Retina (tissue), 1 donor: ENCODE measurements at places on chromosomes 6 and 20.

DNA sequence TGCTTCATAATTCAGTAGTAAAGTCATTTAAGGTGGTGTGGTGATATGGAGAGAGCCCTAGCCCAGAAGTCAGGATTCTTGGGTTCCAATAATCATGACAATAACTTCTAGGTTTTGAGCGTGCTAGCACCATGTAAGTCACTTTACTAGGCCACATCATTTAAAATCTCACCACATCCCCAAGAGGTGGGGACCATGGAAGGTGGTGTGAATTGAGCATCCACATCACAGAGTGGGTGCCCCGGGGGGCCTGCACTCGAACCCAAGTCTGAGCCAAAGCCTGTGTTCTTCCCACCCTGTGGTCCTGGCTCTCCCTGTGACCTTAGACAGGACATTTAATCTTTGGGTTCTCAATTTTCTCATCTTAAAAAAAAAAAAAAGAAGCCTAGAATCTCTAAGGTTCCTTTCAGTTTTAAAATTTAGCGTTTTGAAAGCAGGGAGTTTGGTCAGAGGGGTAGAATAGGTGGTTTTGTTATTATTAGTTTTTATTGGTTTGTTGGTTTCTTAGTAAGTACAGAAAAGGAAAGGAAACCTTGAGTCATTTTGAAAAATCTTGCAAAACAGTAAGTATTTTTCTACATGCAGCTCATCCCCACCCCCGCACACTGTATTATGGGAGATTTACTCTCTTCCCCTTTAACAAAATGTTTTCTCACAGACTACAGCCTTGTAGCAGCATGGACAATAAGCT lies 26.4 kb downstream of the ARMC2 start:
- no peak for DNase-seq

GRCh38 chr20:40826699-40827098 lies 137.7 kb upstream of the MAFB start:
- no peak for DNase-seq

DNA sequence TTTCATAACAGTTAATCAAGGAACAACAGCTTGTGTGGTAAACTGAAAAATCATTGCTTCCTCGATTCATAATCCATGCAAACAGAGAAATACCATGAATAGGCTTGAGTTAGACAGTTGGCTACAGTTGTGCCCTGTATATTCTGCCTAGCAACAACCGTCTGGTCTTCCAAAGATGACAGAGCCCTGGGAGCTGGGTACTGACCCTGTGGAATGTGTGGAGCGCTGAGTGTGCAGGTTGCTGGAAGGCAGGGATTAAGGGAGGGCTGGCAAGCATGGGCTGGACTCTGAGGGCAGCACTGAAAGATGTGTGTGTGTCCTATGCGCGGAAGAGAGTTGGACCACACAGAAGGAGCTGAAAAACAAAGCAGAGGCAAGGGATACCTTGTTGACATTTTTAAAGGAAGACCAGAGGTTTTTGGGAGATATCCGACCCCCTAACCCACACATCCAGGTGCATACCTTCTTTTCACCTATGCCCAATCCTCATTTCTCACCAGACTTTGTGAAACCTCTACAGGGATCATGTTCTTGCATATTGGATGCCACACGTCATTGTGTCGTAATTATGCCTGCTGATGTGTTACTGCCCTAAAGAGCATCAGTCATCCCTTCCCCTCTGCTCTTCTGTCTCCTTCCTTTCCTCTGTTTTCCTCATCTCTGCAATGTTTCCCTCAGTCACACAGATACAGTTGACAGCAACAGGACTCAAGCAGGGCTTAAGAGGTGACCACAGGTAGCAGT lies 58.2 kb upstream of the VGLL2 start:
- peak; percentile 28 for DNase-seq

DNA sequence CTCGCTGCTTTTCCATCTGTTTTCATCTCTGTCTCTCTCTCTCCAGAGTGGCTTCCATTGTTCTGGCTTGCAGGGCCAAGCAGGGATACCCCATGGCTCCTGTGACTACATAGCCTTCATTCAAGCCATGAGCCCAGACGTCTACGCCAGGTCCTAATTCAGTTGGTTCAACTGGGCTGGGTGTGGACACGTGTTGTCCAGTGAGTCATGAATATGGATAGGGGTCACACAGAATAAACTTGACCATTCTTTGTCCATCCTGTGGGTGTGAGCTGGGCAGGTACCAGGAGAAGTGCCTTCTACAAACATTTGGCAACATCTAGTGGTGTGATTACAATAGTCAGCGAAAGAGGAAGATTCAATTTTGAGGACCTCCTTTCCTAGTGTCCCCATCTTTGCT lies 96.9 kb upstream of the ARMC2 start:
- DNase-seq, result no peak

DNA sequence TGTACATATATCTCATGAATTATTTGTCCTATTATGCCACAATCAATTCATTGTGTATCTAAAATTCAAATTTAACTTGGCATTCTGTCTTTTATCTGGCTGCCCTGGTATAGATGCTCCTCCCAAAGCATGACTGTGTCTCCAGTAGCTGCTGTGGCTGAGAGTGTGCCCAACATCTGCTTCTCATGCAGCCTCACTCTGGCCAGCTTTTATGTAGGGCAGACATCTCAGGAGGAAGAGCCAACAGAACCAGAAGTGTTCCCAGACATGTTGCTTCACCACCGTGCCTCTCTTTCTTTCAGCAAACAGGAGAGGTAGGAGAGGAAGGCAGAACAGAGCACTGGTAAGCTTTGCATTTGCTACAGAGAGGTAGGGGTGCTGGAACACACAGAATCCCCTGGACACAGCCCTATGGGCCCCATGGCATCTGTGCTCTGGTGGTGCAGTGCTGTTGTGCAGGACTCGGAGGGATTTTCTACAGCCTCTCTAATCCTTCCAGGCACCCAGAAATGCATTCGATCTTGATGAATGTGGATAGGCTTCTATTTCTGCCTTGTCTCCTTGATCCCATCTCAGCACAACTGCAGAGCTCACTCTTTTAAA lies 637.1 kb downstream of the UTRN start:
- DNase-seq, result peak; percentile 20

- no peak for DNase-seq
Measured at GRCh38 chr6:150846641-150847040, 18.9 kb upstream of the MTHFD1L start.

DNA sequence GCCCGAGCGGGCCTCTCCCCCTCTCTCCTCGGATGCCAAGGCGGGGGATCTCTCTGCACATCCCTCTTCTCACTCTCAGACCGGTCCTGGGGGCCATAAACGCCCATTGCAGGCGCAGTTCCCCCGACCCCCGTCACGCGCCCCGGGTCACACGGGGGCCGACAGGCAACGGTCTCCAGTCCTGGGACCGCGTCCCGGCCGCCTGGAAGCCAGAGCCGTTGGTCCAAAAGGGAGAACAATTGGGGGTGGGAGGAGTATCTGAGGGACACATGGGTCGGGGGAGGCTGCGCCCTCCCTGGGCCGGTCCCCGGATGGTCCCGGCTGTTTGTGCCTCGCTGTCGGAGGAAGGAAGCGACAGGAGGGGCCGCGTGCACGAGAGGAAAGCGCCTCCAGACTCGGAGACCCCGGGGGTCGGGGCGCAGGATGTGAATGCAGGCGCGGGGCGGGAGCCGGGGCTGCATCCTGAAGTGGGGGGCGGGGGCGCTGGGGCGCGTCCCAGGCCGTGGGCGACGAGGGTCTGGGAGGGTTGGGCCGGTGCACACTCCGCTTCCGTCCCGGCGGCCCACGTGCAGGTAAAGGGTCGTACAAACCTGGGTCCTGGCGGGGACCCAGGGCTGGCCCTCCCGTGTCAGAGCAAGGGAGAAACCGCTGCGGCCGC lies 903 bp downstream of the SLC4A11 start:
- DNase-seq, result peak; percentile 52

DNA sequence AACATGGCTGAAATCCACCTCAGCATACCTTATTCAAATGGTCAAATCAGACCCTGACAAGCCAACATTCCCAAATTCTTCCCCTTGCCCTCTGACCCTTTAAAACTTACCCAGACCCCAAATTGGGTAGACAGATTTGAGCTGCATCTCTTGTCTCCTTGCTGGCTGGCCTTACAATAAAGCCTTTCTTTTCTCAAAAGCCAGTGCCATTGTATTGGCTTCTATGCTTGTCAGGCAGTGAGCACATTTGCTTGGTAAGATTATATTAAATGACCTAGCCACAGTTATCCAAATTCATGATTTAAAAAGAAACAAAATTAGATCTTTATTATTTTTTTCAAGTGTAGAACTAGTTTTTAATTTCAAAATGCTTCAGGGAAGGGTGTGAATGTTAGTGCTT lies 67.8 kb upstream of the FAM83B start:
- no peak for DNase-seq

DNA sequence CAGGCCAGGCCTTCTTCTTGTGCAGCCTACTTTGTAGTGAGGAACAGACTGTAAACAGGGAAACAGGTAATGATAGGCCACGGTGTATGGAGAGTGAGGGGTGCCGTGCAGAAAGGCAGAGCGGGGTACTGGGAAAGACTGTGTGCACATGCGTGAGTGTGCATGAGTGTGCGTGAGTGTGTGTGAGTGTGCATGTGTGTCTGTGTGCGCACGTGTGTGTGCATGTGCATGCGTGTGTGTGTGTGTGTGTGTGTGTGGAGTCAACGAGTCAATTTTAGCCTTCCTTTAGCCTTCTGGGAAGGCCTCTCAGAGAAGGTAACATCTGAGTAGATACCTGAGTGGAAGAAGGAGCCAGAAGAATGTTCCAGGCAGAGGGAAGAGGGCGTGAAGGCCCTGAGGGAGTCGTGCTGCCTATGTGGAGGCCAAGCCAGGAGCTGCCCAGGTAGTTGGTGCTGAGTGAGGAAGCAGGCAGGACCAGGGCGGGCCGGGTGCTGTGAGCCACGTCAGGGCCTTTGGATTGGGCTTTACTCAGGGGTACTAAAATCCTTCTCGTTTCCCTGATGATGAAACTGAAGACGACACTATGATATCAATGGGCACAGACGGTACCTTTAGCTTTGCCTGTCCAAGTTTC lies 6.3 kb downstream of the APCDD1L start:
- DNase-seq, result no peak

DNA sequence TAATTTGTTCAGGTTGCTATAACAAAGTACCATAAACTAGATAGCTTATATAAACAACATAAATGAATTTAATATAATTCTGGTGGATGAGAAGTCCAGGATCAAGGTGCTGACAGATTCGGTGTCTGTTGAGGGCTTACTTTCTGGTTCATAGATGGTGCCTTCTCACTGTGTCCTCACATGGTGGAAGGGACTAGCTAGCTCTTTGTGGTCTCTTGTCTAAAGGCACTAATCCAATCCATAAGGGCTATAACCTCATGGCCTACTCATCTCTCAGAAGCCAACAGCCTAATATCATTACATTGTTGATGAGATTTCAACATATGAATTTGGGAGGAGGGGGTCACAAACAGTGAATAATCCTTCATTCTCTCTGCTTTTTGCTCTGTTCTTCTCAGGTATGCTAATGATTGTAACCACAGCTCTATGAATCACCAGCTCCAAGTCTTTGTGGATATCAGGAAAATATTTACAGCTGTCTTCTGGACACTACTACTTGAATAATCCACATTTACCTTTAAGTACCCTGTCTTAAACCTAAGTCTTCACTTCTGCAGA lies 122.3 kb downstream of the NKAIN2 start:
- no peak for DNase-seq

GRCh38 chr6:125151700-125152099 lies 1.9 kb upstream of the TPD52L1 start:
- DNase-seq, result no peak

- DNase-seq, result no peak
Measured at GRCh38 chr6:109059153-109059552, 35.5 kb downstream of the SESN1 start.

- DNase-seq, result no peak
Measured at GRCh38 chr6:136840276-136841001, 18.0 kb downstream of the PEX7 start.

DNA sequence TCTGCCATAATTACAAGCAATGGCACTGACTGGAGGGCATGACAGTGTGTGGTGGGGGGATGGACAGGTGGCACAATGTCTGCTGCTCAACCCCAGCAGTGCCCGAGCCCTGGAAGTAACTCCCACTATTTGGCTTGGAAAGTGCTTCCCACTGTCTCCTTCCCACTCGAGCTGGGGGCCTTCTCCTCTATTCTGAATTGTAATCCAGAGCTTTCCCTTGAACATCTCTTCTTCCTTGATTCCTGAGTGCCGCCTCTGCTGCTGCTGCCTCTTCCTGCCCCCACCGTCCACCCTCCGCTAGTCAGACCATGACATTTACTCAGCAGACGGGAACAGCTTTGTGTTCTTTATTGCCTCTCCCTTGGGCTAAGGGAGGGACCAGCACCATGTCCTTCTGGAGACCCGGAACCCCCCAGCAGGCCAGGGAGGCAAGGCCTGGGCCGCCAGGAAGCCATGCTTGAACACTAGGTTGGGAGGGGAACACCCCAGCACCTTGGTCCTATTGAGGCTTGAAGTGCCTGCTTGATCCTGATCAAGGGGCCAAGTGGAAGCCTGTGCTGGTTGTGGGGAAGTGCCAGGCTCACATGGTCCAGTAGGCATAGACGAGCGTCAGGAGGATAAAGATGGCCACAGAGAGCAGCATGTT lies 17.0 kb downstream of the CCDC167 start:
- no peak for DNase-seq

- peak; percentile 48 for DNase-seq
Measured at GRCh38 chr6:46781478-46782378, 11.5 kb upstream of the MEP1A start.

DNA sequence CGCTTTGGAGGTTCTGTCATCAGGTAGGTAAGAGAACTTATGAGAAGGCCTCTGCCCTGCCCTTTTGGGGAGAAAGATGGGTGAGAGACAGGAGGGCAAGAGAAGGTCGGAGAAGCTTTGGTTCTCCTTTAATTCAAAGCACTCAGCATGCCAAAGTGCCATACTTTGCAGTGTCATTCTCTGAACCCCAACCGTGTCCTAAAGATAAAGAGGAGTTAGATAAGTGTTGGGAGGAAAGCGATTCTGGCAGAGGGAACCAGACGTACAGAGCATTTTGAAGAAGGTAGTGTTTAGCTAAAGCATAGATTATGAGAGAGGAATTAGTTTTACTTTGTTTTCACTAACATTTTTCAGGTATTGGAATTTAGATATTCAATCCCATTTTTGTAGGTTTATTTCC lies 40.3 kb downstream of the NKAIN2 start:
- no peak for DNase-seq

DNA sequence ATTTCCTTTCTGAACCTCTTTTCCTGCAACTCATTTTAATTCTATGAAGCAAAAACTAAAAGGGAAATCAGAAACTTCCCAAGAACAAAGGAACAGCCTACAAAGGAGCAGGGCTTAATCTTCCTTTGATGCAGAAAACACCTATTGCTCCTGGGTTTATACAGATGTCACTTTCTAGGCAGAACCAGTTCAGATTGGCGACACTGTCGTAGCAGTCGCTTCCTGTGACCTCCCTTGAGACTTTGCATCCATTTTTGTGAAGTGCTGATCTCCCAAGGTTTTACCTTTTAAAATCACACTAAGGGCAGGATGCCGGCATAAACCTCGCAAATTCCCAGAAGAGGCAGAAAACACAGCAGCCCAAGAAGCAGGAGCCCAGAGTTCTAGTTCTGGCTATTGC lies 40.1 kb downstream of the JAG1 start:
- DNase-seq, result no peak
